ENCODE measurements at places on chromosomes 7 and 10.

DNA sequence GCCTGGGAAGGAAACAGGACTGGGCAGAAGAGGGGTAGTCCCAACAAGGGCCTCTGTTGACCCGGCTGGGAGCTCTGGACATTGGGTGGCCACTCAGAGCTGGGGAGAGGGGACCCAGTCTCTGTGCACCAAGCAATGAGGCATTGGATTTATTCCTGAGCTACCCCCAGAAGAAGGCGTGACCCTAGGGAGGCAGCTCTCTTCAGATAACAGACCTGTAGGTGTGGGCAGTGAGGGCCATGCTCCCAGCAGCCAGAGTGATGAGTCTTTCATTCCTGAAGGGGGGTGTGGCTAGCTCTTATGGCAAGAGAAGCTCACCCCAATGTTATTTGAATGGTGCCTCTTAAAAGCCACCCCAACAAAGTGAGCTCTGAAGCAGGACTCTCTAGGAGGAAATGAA is 20.4 kb downstream of the TEX36 start:
- DNase-seq = no peak

DNA sequence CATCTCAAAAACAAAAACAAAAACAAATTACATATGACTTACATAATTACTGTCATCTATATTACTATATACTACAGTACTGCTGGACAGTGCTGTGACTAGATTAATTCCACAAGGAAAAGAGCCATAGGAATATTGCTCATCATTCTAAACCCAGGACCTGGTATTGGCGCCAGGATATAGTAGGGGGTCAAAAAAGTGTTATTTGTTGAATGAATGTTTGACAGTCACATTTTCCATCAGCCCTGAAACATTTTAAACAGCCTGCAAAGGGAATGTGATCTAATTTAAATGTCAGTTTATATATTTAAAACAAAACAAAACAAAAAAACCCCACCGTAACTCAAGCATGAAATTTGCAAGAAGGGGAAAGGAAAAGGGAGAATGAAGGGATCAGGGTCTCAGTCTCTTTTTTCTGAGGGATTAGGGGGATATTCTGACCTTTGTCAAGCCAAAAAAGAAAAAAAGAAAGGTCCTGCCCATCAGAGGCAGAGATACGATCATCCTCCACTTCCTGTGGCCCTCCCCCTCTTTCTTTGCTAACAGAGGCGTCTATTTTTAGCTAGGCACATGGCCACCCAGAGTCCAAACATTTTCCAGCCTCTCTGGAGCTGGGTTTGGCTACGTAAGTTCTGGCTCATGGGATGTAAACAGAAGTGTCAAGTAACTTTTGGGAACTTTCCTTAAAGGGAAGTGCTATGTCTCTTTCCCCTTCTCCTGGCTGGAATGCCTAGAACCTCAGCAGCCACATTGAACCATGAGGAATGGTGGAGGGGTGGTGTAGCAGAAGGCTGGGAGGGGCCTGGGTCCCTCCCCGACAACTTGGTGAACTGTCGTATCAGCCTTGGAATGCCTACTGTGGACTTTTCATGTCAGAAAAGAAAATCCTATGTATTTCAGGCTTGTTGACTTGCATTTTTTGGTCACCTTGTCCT is 44.6 kb upstream of the DLG5 start:
- no peak for DNase-seq

- no peak for DNase-seq
Observed at GRCh38 chr7:86252406-86252805, 391.3 kb upstream of the GRM3 start.

- DNase-seq = no peak
Observed at GRCh38 chr7:30563326-30563942, 31.2 kb upstream of the GARS1 start.

DNA sequence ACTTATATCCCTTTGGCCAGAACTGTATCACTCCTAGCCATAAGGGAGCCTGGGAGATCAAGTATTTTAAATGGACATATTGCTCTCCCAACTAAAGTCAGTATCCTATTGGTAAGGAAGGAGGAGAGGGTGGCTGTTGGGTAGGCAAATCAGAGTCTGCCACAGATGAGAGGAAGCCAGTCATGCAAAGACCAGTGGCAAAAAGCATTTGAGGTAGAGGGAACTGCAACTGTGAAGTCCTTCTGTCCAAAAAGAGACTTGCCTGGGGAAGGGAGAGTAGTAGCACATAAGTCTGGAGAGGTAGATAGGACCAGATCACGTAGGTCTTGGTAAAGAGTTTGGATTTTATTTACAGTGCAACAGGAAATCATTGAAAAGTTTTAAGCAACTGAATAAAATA is 8.8 kb upstream of the CCNJ start:
- no peak for DNase-seq

- no peak for DNase-seq
Observed at GRCh38 chr7:137881607-137882260, 35.0 kb upstream of the DGKI start.

DNA sequence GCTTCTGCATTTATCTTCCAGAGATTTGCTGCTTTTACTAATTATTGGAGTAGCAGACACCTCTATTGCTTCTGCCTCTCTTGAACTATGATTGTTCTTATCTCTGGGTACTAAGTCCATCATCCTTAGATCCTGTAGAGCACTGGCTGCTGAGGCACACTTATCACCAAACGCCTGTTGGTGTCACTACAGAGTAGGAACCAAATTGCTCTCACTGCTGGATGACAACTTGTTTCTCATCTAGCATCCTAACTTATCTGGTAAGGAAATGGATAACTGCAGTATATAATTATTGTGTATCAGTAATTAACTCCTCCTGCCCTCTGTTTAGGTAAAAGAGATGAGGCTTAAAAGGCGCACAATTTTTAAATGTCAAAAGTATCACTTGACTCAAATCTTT is 1059.4 kb downstream of the NRG3 start:
- no peak for DNase-seq

Data from inflammatory macrophage treated with lipopolysaccharide for 1 hour (primary cell).